ENCODE measurements at places on chromosomes 1 and 21.

GRCh38 chr1:159925719-159926078, 392 bp upstream of the TAGLN2 start:
- DNase-seq: no peak

DNA sequence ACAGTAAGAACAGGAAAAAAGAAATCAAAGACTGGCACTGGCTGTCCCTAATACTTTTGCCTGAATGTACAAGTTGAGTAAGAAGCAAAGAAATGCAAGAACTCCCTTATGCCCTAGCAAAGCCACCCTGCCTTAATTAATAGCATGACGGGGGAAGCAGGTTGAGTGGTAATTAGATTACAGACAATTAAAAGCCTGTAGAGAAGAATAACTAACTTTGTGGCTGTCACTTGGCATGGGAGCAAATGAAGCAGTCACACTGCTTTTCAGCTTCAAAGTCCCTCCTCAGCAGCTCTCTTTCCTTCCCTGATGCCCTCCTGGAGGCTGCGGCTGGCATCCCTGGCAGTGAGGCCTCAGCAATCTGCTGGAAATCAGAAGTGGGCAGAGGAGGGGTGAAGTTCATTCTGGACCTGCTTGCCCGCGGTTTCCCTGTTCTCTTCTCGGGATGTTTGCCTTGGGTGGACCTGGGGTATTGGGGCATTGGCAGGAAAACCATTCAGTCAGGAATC, 3.4 kb downstream of the OPTC start:
- no peak for DNase-seq

DNA sequence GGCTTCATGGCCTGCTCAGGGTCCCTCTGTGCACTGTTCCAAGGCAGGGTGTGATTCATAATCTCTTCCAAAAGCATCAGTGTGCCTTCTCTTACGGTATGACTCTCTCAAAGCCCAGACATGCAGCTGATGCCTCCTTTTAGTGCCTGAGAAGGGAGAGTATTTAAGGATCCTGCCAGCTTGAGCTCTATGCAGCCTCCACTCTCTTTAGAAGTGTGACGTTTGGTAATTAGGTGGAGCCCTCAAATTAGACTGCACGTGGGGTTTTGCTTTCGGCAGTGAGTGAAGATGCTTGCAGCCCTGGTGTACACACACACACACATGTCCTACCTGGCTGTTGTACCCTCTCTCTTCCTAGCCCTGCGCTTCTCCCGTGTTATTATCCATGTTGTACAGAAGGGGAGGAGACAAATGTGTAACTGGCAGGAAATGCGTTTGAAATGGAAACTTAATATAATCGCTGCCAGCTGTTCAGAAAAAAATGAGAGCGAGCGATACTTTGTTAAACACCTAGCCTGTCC, 2.6 kb upstream of the C1orf174 start:
- DNase-seq: no peak

DNA sequence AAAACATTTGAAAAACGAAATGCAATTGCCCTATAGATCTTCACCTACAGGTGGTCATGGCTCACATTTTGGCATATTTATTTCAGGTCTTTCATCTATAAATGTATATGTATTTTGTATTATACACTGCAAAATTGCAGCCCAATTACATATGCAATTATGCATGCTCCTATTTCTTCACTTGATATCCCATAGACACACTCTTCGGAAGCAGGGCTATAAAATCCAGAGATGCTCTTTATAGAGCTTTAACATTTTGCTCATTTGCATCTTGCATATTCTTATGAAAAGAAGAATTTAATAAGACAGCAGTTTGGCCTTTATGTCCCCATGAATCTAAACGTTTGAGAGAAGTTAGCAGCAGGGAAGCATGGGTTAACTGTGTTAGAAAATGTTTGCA, 44.7 kb upstream of the PALMD start:
- no peak for DNase-seq

DNA sequence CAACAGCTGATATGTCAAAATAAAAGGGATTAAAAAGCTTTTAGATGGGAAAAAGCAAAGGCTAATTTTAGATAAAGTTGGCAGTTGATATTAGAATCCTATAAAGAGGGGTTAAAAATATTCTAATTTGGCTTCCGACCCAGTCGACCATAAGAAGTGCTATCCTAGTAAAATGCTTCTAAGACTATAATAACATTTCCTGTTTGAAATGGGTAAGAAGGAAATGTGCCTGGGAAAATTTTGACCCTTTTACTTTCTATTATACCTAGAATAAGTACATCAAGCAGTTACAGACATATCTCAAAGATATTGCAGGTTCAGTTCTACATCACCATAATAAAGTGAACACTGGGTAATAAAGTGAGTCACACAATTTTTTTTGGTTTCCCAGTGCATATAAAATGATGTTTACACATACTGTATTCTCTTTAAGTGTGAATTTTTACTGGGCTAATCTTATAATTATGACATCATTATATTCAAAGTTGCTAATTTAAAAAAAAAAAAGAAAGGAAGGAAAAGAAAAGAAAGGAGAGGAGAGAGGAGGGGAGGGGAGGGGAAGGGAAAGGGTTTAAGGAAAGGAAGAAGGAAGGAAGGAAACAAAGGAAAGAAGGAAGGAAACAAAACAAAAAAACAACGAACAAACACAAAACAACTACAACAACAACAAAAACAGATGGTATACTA, 308.2 kb upstream of the NR5A2 start:
- no peak for DNase-seq

- DNase-seq: no peak
Observed at GRCh38 chr1:36284061-36284460, 22.1 kb upstream of the SH3D21 start.

DNA sequence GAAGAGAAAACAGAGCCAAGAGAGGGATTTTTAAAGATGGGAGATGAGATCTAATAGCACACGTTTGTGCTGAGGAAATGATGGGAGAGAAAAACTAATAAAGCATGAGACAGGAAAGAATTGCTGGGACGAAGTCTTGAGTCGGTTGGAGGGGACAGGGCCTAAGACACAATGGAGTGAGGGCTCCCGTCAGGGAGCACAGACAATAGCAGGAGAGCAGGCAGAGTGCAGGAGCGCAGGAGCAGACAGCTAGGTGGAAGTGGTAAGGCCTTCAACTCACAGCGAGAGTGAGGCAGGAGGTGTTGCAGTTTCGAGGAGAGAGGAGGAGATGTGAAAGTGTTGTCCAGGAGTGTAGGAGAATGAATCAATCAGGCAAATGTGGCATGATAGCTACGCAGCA, 59.9 kb upstream of the SOX13 start:
- DNase-seq: no peak

GRCh38 chr1:228004856-228005462, 1.8 kb upstream of the WNT3A start:
- no peak for DNase-seq

GRCh38 chr1:196136396-196136795, 471.8 kb downstream of the KCNT2 start:
- DNase-seq: no peak

GRCh38 chr1:50570066-50570468, 146.8 kb upstream of the DMRTA2 start:
- DNase-seq: no peak

DNA sequence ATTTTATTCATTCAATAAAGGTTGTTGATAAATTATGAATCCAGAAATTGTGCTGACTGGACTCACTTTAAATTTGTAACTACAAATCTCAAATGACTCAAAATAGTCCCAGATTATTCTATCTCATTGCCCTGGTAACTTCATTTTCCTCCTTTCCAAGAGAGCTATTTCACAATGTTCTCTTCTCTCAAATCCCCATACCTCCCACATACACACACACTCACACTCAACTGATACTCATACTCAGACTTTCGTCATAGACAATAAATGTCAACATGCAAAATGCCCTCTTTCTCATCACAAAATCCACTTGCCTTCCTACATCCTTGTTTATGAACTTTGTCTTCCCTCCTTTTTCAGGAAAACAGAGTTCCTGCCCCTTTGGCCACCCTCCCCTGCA, 33.3 kb downstream of the EXTL2 start:
- DNase-seq: no peak

- no peak for DNase-seq
Observed at GRCh38 chr21:25080661-25081060, 526.6 kb downstream of the MRPL39 start.

DNA sequence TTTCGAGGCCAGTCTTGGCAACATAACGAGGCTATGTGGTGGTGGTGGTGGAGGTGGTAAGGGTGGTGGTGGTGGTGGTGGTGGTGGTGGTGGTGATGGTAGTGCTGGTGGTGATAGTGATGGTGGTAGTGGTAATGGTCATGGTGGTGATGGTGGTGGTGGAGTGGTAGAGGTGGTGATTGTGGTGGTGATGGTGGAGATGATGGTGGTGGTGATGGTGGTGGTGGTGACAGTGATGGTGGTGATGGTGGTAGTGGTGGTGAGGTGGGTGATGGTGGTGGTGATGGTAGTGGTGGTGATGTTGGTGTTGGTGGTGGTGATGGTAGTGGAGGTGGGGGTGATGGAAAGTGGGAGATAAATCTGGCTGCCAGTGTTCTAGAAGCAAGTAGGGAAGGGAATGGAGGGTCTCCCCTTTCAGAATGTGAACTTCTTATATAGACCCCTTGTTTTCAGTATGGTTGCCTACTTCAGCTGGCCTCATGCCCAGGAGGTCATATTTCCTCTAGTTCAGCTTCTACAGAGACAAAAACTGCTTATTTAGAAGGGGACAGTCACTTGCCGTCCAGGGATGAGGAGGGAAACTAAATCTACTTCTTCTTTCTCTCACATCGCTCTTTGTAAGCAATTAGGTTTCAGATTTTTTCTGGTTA, 27.5 kb downstream of the SH3BGR start:
- no peak for DNase-seq

DNA sequence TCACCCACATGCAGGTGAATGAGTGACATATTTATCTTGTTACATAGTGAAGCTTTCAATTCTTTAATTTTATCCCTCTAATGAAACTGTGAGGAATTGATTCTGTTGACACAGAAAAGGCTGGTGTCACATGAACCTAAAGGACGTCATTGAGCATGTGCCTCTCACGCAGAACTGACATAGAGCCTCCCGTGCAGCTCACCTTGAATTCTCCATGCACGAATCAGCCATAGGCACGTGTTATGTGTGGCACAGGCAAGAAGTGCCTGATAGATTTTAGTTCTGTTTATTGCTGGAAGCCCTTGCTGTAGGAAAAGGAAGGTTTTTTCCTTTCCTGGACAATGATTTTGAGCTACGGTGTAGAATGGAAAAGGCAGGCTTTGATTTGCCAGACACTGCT, 11.3 kb downstream of the ADARB1 start:
- DNase-seq: no peak

- peak; percentile 78 for DNase-seq
Observed at GRCh38 chr1:42340901-42341300, 5.9 kb upstream of the FOXJ3 start.

DNA sequence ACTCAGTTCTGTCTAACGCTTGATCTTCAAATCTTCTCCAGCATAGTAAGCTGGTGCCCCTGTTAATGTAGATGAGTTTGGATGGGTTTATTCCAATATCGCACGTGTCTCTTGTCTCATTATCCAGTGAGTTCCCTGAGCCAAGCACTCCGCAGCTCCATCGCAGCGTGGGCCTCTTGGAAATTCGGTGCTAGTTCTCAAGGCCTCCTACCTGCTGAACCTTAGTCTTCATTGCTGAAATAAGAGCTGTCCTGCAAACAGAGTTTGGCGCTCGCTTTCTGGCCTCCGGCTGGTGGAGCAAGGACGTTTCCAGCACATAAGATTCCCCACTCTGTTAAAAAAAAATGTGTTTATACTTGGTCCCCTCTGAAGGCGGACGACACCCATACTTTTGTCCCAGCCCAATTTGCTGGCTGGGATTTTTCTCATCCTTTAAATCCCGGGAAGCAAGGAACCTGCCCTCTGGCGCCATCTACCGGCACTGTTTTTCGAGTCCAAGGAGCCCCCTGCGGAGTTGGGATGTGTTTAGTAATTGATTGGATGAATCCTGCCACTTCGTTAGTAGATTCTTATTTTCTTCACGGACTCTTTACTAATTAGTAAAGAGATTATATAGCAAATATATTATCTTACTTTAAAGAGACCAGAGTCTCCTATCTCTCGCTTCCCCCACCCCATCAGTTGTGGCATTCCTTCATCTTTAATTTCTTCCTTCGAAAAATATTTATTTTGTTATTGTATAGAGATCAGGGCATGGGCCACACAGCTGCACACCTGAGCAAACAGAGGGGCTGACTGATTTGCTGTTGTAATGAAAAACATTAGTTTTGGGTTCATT, 14.7 kb downstream of the JUN start:
- DNase-seq: peak; percentile 50

GRCh38 chr1:56255516-56256152, 323.7 kb downstream of the PLPP3 start:
- no peak for DNase-seq

- DNase-seq: no peak
Observed at GRCh38 chr1:155473151-155473821, 89.3 kb downstream of the ASH1L start.

DNA sequence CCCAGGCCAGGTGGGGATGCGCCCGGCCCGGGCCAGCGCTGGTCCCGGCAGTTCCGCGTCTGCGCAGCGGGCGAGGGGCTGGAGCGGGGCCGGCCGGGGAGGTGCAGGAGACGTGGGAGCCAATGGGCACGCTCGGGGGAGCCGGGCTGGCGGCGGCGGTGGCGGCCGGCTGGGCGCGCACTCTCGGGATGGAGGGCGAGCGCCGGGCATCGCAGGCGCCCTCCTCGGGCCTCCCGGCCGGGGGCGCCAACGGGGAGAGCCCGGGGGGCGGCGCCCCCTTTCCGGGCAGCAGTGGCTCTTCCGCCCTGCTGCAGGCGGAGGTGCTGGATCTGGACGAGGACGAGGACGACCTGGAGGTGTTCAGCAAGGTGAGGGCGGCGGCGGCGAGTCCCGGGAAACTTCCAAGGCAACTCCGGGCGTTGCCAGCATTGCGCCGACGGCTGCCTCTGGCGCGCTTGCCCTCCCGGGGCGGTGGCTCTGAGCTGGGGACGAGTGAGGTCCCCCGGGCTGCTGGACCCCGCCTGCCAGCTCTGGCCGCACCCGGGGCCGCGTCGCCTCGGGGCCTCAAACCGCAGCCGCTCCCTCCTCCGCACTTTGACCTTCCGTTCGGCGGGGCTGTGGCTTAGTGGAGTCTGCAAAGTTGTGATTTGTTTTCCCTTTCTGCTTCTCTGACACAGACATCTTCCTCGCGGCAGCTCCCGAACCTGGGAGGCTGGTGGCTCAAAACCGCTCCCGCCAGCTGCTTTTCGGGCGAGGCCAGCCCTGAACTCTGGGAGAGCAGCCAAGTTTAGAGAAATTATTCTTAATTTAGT, at the start of gene SNX7:
SNX7 (plus strand) TSS at position 178 of the 812 bp plus-strand sequence; CDS start at position 189, 11 bp downstream.
- DNase-seq: peak; percentile 72

DNA sequence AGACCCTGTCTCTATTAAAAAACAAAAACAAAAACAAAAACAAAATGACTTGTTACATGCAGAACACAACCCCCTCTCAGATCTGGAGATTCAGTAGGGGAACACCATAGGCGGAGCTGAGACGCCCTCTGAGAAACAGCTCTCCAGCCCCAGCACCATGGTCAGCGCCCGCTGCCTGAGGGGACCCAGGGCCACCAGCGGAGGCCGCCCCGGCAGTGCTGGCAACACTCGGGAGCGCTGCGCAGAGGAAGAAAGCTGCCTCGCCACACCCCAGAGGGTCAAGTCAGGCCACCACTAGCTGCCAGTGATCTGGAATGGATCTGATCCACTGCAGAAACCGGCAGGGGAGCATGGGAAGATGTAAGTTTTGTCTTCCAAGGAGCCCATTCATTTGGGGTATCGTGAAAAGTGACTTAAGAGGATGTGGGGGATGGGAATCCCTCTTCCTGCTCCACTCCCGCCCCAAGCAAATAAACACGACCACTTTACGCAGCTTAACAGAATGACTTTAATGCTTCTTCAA, 3.1 kb downstream of the ACTA1 start:
- DNase-seq: no peak

GRCh38 chr1:14923727-14924452, 229.7 kb upstream of the TMEM51 start:
- DNase-seq: no peak

GRCh38 chr1:84268346-84268745, 33.2 kb upstream of the SAMD13 start:
- no peak for DNase-seq

All from NCI-H1105 (cell line).